ENCODE measurements at places on chromosomes 3 and 15.

- DNase-seq = no peak
Measured at GRCh38 chr3:51703761-51704510, 2.9 kb upstream of the GRM2 start.

DNA sequence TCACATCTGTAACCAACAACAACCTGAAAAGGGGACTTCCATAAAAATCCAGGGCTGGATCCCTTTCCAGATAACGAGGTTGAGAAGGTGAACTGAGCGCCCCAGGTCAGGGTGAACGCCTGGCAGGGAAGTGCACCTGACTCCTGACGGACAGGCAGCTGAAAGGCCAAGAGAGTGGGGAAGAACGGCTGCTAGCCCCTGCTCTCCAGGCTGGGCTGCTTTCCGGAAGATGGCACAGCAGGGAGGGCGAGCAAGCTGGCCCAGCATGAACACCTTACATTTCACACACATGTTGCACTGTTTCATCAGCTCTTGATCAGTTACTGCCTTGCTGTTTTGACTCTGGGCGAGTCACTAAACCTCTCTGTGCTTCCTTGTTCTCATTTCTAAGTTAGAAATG, 127.2 kb upstream of the IQSEC1 start:
- DNase-seq = no peak

- no peak for DNase-seq
Measured at GRCh38 chr3:195774917-195775316, 36.8 kb downstream of the MUC4 start.

GRCh38 chr15:81265944-81266775, 57.8 kb downstream of the STARD5 start:
- peak; percentile 70 for DNase-seq

- no peak for DNase-seq
Measured at GRCh38 chr3:37225481-37225880, 51.1 kb upstream of the LRRFIP2 start.

GRCh38 chr15:33161209-33161608, 33.3 kb downstream of the FMN1 start:
- no peak for DNase-seq

- DNase-seq = no peak
Measured at GRCh38 chr15:22974745-22975144, 5.4 kb downstream of the CYFIP1 start.

DNA sequence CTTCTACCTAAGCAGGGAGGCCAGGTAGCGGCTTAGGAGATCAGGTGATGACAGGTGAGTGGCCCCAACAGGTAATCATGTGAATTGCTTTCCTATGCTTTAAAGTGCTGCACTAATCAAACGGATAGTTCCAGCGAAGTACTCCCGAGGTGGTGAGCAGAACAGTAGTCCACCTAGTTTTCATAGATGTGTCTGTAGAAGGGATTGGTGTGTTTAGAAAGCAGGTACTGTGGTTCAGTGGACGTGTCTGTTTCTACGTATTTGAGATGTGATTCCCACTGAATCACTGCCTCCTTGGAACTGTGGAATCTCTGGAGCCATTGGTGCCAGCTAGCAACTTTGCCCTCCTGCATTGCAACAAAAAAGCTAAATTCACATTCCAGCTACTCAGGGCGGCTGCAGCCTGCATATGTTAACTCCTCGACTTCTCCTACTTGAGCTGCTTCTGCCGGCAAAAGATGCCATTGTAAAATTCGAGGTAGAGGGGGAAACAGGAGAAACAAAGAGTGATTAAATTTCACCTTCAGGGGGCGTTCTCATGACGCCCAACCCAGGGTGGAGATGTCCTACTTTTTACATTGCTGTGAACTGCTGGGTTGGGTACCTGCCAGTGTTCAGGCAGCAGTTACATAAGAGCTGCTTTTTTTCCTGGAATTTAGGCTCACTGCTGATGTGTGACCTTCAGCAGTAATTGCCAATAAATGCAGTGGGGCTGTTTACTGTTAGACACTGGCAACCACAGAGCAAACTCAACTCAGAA, 227.3 kb downstream of the ITPR1 start:
- DNase-seq = no peak

DNA sequence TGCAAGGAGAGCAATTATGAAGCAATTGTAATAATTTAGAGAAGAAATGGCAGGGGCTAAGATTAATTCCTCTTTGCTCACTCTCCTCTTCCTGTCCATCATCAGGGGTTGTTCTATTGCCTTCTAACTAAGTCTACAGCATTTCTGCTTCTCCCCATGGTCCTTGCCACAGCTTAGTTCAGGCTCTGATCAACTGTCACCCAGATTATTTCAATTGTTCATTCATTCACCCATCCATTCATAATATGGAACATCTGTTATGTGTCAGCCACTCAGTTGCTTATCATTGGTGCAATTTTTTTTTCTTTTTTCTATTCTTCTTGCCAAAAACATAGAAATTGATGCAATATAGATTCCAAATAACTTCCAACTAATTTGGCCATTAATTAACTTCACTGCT, 93.2 kb downstream of the CD47 start:
- no peak for DNase-seq

DNA sequence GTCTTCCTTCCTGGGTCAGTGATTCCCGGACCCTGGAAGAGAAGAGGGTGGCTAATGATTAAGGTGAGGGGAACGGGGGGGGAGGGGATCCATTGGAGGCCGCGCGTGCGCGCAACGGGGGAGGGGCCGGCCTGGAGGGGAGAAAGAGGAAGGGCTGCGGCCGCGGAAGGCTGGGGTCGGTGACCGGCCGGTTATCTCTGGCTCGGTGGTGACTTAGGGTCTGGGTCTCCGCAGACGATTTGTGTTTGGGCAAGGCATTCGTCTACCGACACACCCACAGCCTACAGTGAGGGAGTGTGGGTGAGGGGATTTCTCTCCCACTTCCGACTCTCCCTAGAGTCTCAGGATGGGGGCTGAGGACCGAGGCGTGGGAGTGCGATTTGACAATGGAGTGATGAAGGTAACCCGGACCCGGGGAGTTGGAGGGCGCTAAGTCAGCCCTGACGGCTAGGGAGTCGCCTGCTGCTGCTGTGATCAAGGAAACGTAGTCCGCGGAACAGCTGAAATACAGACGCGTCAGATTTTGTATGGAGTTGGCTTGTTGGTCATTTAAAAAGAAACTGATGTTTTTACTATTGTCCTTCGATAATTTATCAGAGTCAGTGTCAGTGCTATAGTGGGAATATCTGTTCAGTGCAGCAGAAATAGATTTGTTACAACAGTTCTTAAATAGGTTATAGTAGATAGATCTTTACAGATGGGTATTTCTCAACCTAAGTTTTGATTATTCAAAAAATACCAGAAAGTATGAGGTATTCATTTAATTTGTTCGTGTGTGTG, 733 bp downstream of the RNF111 start:
- peak; percentile 43 for DNase-seq

GRCh38 chr3:193134856-193135255, 106.2 kb upstream of the PLAAT1 start:
- no peak for DNase-seq

DNA sequence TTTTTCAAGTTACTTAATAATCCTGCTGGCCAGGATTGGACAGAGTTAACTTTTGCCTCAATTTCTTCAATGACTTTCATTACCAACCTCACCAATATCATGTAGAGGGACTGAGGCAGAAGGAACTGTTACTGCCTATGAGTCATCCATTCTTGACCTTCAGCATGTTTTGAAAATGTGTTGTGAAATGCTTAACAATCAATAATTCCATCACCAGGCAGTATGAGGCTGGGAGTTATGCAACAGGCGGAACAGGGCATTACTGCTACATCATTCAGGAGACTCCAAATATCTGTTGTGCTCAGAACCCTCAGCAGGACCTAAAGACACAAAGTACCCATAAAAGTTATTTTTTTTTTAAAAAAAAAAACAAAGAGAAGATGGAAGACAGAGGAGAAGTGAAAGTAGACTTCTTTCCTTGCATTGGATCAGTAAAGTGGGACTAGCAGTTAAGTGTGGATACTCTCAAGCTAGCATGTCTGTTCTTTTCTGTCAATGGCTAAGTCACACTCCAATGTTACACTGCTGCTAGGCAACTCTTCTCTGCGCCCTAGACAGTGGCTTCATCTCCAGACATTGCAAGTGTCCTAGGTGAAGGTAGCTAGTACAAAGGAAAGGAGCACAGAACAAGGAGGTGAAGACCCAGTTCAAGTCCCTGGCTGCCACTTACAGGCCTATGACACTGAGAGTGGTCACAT, 184.9 kb upstream of the LPP start:
- peak; percentile 19 for DNase-seq

DNA sequence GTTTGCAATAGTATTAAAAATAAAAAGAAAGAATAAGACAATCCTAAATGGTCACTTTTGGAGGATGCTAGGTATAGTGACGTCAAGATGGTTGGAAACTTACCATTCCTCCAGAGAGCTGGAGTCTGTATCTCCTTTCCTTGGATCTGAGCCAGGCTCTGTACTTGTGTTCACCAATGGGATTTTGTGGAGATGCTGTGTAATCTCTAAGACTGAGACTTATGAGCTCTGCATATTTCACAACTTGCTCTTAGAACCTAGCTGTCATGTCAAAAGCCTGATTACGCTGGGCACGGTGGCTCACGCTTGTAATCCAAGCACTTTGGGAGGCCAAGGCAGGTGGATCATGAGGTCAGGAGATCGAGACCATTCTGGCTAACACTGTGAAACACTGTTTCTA, 126.8 kb upstream of the CLSTN2 start:
- DNase-seq = no peak

GRCh38 chr3:37921025-37921424, 59.3 kb downstream of the CTDSPL start:
- no peak for DNase-seq

DNA sequence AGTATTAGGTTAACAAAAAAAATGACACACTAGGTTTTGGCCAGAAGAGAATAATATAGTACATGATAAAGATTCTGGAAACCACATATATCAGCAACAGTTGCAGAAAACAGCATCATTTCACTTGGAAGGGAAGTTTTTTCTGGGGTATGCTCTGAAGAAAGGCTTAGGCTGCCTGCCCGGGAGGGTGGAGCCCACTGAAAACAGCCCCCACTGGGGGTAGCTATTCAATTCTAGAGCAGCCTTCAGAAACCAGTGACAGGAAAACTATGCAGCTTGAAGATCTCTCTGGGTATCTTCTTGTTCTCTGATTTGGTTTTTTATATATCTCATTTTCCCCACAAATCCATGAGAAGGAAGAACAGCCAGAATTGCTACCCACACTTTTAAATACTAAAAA, 43.2 kb downstream of the ZMAT3 start:
- no peak for DNase-seq

GRCh38 chr15:73318463-73319351, 50.1 kb downstream of the HCN4 start:
- DNase-seq = no peak

- no peak for DNase-seq
Measured at GRCh38 chr3:46222435-46223161, 14.5 kb upstream of the CCR1 start.

DNA sequence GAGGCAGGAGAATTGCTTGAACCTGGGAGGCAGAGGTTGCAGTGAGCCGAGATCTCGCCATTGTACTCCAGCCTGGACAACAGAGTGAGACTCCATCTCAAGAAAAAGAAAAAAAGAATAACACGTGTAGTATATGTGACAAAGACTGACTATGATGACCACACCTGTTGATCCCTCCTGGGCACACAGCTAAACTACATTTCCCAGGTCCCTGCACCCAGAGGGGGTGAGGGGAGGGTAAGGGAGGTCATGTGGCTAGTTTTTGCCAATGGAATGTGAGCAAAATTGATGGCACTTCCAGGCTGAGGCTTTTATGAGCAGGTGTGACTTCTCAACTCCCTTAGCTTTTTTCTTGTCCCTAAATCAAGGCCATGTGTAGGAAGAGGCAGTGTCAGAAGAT, 58.2 kb downstream of the KLHL6 start:
- DNase-seq = no peak

DNA sequence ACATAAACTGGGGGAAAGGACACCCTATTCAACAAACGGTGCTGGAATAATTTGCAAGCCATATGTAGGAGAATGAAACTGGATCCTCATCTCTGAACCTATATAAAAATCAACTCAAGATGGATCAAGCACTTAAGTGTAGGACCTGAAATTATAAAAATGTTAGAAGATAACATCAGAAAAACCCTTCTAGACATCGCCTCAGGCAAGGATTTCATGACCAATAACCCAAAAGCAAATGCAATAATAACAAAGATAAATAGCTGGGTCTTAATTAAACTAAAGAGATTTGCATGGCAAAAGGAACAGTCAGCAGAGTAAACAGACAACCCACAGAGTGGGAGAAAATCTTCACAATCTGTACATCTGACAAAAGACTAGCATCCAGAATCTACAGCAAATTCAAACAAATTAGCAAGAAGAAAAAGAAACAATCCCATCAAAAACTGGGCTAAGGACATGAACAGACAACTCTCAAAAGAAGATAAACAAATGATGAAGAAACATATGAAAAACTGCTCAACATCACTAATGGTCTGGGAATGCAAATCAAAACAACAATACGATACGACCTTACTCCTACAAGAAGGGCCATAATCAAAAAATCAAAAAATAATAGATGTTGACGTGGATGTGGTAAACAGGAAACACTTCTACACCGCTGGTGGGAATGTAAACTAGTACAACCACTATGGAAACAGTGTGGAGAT, 408.7 kb downstream of the CNTN6 start:
- no peak for DNase-seq

- no peak for DNase-seq
Measured at GRCh38 chr3:122952520-122952919, 75.0 kb downstream of the SEMA5B start.

GRCh38 chr3:54671511-54671910, 256.3 kb downstream of the LRTM1 start:
- no peak for DNase-seq

DNA sequence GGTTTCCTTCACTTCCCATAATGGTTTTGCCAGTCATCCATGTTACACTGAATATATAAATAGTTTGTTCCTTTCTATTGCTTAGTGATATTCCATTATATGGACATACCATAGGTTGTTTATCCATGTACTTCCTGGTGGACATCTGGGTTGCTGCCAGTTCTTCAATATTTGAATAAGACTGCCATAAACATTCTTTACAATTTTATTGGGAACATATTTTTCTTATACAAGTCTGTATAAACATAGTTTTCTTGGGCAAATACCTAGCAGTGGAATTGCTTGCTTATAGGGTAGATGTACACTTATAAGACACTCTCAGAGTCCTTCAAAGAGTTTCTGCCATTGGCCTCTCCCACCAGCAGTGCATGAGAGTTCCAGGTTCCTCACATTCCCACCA, 231.4 kb downstream of the OPA1 start:
- DNase-seq = no peak
